ENCODE measurements at places on chromosomes 2 and 18.

DNA sequence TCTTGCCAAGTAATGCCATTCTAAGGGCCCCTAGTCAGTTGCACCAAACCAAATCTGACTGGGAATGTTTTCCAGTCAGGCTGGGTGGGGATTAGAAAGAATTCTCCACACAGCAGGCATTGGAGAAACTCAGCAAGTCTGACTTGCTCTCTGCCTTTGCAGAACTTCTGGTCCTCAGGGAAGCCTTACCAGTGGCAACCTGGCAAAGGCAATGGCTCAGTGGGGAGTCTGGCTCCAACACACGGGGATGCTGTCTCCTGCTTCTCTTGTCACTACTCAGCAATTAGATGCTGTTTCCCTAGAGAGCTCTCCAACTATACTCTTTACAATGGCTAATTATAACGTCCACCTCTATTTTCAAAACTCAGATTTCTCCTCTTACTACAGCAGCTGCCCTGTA lies 810.7 kb downstream of the LRRTM4 start:
- DNase-seq = no peak

- DNase-seq = no peak
Observed at GRCh38 chr18:63477968-63478367, 1.2 kb downstream of the SERPINB5 start.

DNA sequence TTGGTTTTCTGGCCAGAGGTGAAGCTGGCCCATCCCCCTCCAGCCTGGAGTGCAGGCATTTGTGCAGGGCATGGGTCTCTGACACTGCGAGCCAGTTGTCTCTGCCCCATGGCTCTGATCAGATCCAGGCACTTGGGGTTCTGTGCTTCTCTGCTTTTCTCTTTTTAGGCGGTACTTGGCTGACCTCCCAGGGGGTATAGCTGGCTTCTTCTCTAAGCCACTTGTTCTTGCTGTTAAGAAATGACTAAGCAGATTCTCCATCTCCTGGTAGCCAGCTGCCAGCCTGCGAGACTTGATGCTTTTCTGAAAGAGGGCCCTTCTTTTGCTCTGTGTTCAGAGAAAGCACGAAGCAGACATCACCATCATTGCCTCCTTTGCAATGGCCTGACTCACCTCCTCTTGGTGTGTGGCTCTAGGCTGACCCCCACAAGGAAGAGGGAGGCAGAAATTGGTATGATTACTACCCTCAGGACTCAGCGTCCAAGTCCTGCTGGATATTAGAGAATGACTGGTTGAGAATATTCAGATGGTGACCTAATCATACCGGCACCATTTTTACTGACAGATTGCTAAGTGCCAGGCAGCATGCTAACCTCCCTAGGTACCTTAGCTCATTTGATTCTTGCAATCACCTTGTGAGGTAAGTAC lies 32.7 kb downstream of the TNP1 start:
- DNase-seq = no peak

DNA sequence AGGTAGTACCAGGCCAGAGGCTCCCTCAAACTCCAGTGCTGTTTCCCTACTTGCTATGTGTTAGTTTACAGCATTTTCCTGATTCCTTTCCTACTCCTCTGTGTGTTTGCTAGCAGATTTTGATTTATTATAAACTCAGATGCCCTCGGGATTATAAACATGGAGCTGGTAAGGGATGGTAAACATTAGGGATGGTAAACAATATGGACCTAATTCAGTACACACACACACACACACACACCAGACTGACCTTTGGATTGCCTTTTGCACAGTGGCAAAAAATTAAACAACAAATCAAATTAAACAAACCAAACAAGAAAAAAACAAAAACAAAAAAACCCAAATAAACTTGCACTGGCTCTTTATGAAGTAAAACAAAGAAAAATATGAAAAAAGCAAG lies 55.4 kb upstream of the ACVR1 start:
- DNase-seq = no peak

DNA sequence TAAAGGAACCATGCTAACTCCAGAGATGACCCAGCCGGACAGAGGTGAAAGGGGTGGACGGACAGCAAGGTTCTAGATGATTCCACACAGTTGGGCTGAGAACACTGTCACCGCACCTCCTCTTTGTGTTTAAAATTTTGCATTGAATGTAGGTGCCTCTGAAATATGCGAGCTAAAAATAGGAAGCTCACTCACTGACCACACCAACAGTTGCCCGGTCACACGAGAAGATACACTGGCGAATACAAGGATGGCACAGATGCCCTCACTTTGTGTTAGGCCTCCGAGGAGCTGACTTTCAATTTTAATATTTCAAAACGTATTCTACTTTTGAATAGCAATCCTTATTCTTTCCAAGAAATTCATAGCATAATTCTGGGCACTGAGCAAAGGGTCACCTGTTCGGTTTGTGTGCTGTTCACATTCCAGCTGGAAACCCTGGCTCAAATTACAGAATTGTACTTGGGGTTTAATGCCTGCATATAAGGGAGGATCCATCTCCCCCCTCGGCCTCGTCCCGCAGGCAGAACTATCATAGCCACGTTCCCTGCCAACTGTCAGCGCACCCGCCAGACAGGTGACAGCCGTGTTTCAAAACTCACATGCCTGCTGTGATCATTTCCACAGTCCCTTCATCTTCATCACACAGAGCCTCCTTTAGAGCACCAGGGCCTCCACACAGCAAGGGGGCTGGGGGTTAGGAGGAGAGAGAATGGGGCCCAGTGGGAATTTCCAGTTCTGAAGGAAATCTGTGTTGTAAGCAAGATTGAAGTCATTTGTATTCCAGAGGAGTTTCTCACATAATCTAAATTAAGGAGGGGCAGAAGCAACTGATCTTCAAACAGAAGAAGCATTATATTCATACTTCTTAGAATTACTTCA lies 48.2 kb downstream of the ADI1 start:
- no peak for DNase-seq

DNA sequence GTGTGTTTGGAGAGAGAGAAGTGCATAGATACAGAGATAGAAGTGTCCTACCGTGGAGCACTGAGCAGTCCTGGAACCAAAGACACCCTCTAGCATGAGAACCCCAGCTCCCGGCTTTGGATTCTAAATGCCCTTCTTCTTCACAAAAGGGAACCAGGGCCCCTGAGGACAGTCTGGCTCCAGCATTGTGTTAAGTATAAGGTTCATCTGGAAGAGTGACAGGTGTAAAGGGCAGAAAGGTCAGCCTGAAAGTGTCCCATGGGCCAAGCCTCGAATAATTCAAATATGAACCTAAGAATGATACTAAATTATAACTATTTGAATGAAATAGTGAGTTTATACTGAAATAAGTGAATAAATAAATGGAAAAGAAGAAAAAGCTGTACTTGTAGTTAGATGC lies 109.7 kb downstream of the SNTG2 start:
- DNase-seq = no peak
